Esophagus mucosa (tissue), 1 donor: ENCODE measurements at places on chromosomes 5 and 9.
A peak's percentile ranks its signal among the peaks of the same experiment; 100 is the strongest.

DNA sequence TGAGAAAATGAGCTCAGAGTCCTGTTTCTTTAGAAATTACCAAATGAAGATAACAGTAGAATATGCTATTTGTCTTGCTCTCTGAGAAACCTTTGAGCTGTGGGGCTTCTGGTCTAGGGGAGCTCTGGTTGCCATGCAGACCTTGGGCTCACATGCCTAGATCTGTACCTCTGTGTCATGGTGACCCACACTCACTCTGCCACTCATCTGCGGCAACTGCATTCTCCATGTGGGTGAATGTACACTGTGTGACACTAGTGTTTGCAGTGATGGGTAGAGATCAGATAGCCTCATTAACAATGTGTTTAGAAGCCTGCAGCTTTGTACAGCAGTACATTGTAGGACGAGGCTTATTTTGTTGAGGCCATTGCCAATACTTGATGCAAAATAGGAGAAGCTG lies 521.2 kb downstream of the CHSY3 start:
- ATAC-seq: no peak

- ATAC-seq: no peak
Measured at GRCh38 chr9:16241231-16241630, 629.2 kb downstream of the BNC2 start.

- ATAC-seq: no peak
Measured at GRCh38 chr5:27341342-27341741, 303.0 kb upstream of the CDH9 start.

DNA sequence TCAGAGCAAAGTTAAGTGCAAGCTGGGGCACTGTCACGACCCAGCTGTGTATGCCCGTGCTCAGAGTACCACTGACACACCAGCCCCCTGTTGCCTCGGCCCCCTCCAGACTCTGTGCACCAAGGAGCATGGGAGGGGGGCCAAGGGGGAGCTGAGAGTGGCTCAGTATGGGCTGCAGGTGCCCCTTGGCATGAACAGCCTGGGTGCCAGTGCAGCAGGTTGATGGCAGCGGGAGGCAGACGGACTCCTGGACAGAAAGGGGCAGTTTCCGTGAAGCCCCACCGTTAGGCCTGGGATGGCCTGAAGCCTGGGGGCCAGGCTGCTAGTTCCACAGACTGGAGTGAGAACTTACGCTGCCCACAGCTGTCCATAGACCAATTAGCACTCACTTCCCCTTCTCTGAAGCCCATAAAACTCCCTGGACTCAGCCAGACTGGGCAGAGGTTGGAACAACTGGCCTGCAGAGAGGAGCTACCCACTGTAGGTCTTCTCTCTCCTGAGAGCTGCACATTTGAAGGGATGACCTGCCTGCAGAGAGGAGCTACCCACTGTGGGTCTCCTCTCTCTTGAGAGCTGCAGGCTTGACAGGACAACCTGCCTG lies 182.8 kb downstream of the DEPDC1B start:
- no peak for ATAC-seq

DNA sequence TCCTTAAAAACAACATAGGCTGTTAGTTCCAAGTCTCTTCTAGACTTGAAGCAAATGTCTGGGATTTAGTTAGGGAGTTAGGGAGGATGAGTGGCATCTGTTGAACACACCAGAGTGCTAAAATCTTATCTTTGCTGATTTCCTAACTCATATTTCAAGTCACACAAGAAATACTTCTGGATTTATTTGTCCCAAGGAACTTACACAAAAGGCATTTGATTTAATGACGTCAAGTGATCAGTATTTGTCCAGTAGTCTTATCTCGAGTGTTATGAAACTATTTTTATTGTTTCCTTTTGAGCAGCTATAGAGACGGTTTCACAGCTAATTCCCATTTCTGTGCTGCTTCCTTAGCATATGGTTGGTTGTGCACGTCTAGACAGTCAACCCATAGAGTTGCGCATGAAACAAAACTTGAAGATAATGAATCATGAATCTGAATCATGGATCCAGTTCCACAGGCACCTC lies 140.5 kb upstream of the TUT7 start:
- peak; percentile 92 for ATAC-seq

- no peak for ATAC-seq
Measured at GRCh38 chr5:154309371-154309745, 118.8 kb downstream of the GALNT10 start.
